Epithelial cell of prostate (primary cell): ENCODE measurements at places on chromosomes 11 and 22.

DNA sequence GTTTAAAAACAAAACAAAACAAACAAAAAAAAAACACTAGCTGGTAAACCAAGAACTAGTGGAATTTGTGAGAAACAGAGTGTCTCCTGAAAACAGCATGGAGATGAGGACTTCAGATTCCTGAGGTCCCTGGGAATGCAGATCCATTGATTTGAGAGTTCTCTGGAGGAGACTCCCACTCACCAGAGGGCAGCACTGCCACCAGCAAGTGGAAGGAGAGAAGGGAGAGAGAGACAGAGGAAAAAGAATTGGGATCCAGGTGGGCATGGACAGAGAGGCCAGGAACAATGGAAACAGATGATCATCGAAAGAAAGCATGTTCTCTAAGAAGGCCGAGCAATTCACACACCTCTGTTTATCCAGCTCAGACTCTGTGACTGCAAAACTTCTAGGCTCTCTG is 31.8 kb downstream of the ETS1 start:
- DNase-seq, result no peak

- DNase-seq, result no peak
Measured at GRCh38 chr11:76074148-76075095, 131.9 kb downstream of the WNT11 start.

GRCh38 chr11:45754741-45755140 is 50.2 kb upstream of the SLC35C1 start:
- no peak for DNase-seq

DNA sequence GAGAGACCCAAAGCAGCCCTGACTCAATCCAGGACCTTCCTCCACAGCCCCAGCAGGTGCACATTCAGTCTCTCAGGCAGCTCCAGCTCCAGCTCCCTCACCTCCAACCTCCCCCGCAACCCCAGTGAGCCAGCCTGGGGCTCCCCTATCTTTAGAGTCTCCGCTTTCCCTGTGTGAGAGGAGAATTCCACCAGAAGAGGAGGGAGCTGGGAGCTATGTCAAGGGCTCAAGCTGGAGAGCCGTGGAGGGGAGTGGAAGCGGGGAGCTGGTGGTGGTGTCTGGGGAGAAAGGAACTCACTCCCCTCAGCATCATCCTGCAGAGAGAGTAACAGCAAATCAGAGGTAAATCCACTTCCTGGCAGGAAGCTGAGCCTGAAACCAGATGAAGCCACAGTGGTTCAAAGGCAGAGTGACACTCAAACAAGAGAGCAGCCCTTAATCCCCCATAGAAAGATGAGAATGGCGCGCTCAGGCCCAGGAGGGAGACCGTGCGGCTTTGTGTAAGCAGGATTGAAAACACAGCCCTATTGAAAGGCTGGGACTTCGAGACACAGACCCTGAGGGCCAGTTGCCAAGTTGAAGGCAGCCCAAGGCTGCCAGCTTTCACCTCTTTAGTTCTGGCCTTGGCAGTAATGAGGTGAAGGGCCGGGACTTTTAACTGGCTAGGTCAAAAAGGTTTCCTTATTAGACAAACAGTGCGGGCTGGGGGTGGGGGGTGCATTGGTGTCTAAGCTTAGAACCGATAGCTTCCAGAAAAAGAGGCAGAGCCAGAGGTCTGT is 21.4 kb upstream of the CDON start:
- DNase-seq, result no peak

DNA sequence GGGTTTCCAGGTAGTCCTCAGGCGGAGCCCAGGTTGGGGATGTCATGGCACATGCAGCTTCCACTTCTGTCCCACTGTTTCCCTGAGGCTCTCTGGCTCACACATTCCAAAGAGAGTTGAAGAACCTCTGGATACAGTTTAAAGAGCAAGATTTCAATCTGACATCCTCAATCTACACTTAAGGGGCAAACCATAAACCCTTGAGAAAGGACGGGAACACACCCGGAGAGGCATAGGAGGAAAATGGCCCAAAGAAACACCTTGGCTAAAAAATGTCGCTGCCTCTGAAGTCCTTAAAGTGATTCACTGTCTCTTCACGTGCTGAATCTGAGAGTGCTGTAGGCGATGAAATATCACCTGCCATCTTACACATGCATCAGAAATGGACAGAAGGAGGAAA is 70.9 kb upstream of the ARFGAP3 start:
- no peak for DNase-seq

DNA sequence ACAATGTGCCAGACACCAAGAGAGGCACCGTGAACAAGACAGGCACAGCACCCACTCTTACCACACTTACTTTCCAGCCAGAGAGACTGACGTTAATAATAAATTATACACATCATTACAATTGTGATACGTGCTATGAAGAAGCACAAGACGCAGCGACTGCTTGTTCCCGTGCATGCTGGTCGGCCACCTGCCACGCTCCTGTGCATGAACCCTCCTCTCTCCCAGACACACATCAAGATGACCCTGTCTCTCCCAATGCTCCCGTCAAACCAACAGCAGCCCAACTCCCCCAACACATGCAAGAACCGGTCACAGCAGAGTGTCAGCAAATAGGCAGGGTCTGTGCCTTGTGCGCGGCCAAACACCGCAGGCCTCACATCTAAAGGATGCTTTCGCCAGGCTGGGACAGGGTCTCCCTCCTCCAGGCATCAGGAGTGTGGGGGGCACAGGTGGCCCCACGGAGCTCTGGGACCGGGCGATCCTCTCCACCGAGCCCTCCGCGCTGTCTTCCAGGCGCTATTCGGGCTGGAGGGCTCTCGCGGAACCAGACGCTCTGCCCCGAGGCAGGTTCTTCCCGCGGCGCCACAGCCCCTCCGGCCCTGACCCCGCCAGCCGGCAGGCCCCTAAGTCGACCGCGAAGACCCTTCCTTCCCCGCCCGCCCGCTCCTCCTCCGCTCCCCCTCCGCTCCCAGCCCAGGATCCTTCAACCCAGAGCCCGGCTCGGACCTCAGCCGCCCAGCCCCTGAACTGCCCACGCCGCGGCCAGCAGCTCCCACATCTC is 533 bp downstream of the SERGEF start:
- no peak for DNase-seq

- DNase-seq, result no peak
Measured at GRCh38 chr11:77171885-77172665, 44.0 kb downstream of the MYO7A start.

DNA sequence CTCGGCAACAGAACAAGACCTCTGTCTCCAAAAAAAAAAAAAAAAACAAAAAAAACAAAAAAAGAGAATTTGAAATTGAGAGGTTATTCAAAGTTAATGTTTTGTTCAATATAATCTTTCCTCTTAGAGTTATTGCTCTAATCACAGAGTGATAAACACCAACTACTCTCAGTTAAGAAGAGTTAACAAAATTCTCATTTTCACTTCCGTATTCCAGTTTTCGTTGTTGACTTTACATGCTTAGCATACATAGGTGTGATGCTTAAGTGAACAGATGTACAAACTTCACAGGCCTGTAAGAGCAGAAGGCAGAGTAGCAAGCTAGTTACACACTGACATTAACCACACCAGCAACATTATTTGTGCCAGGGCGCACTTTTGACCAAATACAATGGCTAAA is 12.3 kb downstream of the EIF4ENIF1 start:
- DNase-seq, result no peak

DNA sequence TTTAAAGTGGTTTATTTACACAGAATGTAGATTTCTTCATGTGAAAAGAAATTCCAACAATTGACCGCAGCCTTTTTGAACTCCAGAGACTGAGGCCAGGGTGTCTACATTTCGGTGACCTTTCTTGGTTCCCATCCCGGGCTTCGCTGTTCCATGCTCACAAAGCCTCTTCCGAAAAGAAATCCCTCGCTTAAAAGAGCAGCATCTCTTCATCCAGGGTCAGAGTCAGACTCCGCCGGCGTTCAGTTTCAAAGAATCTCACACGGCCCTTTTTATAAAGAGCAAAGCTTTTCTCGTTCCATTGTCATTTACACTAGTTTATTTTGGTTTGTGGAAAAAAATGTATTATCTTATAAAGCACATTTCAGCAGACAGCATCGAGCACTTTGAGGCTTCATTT is 530.6 kb upstream of the B3GAT1 start:
- DNase-seq, result no peak

DNA sequence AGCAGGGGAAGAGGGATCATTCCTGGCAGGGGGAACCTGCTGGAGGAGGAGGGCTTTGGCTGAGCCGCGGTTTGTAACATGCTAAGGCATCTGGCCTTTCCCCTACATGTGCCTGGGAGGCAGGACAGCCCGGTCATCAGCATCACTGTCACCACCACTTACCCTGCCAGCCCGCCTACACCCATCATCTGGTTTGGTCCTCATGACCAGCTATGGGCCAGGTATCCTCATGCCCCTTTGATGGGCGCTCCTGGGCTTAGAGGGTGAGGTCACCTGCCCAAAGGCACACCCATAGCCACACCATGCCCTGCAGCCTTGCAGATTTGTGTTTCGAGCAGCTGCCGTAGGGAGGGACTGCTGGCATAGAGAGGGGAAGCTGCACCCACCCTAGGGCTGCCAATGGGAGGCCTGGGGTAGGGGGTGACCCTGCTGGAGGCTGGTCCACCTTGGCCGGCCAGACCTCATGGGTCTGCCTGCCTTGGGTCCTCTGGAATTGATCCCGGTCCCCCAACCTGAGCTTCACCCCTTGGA is 2.6 kb downstream of the MRGPRF start:
- no peak for DNase-seq

DNA sequence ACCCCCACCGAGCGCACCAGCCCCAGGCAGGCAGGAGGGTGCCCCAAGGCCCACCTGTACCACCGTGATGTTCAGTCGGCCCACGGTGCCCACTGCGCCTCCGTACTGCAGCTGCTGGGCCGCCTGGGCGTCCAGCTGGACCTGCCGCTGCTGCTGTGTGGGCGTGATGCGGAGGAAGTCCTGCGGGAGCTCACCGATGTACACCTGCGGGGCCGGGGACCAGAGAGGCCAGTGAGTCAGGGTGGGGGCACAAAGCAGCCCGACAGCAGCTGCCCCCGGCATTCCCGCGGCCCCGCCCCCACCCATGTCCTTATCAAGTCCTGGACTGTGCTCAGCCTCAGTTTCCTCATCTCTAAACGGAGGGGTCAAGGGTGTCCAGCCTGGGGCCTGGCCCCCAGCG is 13.8 kb downstream of the TOLLIP start:
- no peak for DNase-seq

GRCh38 chr11:72779495-72780128 is 14.2 kb downstream of the STARD10 start:
- no peak for DNase-seq

DNA sequence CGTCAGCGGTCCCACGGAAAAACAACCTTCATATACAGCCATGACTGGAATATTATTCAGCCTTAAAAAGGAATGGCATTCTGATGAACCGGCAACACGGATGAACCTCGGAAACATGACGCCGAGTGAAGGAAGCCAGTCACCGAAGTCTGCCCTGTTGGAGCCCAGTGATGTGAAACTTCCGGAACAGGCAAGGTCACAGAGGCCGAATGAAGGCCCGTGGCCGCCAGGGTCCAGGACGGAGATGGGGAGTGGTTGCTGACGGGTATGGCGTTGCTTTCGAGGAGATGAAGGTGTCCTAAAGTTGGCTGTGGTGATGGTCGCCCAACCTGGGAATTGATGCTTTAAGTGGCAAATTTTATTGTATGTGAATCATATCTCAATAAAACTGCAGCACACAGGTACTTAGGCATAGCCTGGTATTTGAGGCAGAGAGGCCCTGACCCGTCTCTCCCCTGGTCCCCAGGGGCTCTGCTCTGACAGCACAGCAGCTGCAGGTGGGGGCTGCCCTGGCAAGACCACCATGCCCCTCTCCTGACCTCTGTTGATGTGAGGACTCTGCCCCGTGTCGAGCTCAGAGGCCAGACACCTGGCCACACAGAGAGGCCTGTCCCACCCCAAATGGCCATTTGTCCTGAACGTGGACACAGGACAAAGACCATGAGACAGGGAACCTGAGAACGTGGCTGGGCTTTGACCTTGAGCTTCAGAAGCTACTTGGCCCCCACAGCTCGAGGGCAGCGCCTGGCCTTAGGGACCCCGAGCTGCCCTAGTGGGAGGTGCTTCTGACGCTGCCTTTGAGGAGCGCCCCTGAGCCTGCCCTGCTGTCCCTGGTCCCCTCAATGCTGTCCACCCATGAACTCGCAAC is 1090.8 kb downstream of the BRD1 start:
- no peak for DNase-seq

GRCh38 chr11:124971810-124972209 is 17.8 kb downstream of the CCDC15 start:
- no peak for DNase-seq

DNA sequence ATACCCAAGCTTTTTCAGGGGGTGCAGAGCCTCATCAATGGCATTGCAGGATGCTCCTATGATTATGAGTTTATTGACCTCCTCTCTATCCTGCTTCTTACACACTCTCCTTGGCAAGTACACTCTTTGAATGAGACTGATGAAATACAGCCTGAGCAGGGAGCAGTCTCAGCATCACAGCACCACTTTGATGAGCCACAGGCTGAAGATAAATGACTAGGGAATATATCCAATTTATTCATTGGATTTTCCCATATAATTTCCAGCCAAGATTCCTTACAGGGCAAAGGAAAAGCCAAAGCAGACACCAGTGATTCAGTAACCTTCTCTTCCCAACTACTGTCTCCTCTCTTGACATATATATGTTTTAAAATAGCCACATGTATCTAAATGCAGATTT is 79.2 kb downstream of the CASP12 start:
- DNase-seq, result no peak

DNA sequence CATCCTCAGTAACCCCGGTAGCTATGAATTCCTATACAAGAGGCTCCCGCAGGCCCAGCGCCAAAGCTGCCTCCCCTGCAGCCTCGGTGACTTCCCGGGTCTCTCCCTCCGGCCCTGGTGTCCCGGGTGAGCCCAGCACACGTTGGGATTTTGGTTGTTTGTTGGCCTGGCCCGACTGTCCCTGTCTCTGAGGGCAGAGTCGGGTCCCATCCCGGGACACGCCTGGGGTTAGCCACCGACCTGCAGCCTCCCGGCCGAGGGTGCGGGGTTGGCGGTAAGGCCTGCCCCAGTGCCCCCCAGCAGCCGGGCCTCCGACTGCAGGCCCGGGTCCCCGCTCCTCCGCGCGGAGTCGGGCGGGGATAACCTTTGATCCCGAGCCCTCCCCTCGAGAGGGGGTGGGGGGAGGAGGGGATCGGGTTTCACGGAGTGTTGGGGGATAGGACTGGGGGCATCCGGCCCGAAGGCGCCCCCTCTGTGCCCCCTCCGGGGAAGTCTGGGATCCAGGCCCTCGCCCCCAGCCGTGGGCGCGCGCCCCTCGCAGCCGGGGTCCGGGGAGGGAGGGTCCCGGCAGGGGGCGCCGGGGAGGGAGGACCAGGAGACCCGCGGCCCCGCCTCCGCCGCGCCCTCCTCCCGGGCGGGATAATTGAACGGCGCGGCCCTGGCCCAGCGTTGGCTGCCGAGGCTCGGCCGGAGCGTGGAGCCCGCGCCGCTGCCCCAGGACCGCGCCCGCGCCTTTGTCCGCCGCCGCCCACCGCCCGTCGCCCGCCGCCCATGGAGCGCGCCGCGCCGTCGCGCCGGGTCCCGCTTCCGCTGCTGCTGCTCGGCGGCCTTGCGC is at the start of gene FBLN1:
Gene FBLN1, plus strand, starts transcription at position 669 of the 835 bp plus-strand sequence. Its CDS starts 103 bp downstream, at position 772.
- no peak for DNase-seq
